A549 treated with CORT108297 at 1 μM for 4 hours (cell line): ENCODE measurements at places on chromosomes 4 and X. TPM values are rescaled to one million over a fixed set of nuclear protein-coding genes. Genes with fewer than 3 reads are reported as not detected.

The KLHL13 gene
- 0.21 to 0.31 TPM (median 0.23 TPM) in 5 replicates for total RNA-seq

The MAGED2 gene
- 75.0 to 92.4 TPM (median 80.8 TPM) in 5 replicates for total RNA-seq

The PWWP3B gene
- not detected in 5 replicates for total RNA-seq

The PTCHD1 gene
- total RNA-seq: not detected in 5 replicates

The FAM47E gene
- 0.12 to 0.22 TPM (median 0.18 TPM) in 5 replicates for total RNA-seq

The GC gene
- total RNA-seq: not detected in 5 replicates

The IL3RA gene
- 0.10 to 0.38 TPM (median 0.17 TPM) in 5 replicates for total RNA-seq

The ADAMTS3 gene
- total RNA-seq: 0.02 TPM in 1 of 5 replicates, not detected in the others

The SSX3 gene
- not detected in 5 replicates for total RNA-seq

The STK32B gene
- total RNA-seq: 19.4 to 20.5 TPM (median 20.1 TPM) in 5 replicates

The ARMCX4 gene
- 0.37 to 1.1 TPM (median 0.68 TPM) in 5 replicates for total RNA-seq

The SLITRK4 gene
- total RNA-seq: 0.02 TPM in 1 of 5 replicates, not detected in the others

The ITM2A gene
- not detected in 5 replicates for total RNA-seq

The MAGEA1 gene
- 0.09 to 0.21 TPM (median 0.14 TPM) in 5 replicates for total RNA-seq

The MSANTD1 gene
- total RNA-seq: 0.14 to 0.16 TPM (median 0.14 TPM) in 4 of 5 replicates, not detected in the other

The FAM156B gene
- 6.5 to 17.2 TPM (median 8.5 TPM) in 5 replicates for total RNA-seq

The TRPC5OS gene
- total RNA-seq: not detected in 5 replicates
